ENCODE measurements at places on chromosomes 13 and 19. TPM values are rescaled to one million over a fixed set of nuclear protein-coding genes. Genes with fewer than 3 reads are reported as not detected.
A peak's percentile ranks its signal among the peaks of the same experiment; 100 is the strongest.

DNA sequence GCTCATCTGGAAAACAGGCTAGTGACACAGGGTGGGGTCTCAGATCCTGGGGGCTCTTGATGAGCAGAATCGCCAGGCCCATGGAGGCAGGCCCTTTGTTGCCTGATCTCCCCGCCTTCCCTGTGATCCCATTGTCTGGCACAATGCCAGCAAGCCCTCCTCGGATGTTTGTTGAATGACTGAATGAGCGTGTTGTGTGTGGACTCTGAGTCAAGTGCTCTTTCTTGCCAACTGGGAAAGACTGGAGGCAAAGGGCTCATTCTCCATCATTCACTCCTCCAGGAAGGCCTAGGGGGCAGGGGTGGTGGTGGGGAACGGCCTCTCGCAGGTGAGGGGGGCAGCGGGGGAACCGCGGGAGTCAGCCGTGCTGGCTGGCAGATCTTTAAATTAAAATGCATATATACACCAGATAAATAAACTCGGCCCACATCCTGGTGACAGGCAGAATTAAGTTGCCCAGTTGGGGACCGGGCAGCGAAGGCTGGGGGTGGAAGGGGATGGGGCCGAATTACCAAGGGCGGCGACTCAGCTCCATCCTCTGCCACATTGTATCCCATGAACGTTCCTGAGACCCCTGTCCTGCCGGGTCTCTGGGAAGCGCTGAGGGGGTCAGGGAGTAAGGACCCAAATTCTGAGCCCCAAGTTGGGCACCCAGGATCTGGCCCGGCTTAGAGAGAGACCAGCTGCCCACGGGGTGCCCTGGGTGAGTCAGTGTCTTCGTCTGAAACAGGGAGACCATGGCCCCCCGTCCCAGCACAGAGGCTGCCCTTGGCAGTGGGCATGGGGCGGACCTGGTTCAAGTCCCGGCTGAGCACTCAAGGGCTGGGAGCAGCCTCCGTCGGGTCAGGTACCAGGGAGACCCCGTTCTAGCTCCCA lies 24.5 kb downstream of the EFNA2 start:
- no peak for DNase-seq

DNA sequence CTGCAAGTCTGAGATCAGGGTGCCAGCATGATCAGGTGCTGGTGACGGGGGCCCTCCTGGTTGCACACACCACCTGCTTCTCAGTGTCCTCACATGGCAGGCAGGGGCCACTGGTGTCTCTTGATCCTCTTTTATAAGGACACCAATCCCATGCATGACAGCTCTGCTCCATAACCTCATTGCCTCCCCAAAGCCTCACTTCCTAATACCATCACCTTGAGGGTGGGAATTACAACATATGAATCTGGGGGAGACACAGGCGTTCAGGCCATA lies 15.0 kb upstream of the MIER2 start:
- DNase-seq = no peak

- no peak for DNase-seq
These were observed 181.8 kb downstream of the COL4A1 start for GRCh38 chr13:110125157-110125556.

DNA sequence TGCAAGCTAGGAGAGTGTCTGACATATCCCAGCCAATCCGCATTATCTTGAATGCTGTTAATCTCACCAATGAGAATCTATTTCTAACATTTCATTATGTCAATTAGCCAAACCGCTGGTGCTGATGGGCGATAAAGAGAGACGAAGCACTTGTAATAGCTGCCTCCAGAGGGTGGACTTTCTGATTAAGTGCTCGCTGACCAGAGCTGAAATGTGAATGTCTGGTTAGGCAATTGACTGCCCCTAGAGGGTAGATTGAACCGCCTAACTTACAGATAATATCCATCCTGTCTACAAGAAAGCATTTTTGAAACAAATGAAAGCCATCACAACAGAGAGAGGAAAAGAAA lies 552 bp upstream of the GRWD1 start:
- DNase-seq = peak; percentile 73

The WDR87 gene
- total RNA-seq = not detected
